ENCODE measurements at places on chromosomes 6 and 20.

GRCh38 chr6:87514831-87515230, 42.1 kb downstream of the SLC35A1 start:
- peak; percentile 30 for DNase-seq

DNA sequence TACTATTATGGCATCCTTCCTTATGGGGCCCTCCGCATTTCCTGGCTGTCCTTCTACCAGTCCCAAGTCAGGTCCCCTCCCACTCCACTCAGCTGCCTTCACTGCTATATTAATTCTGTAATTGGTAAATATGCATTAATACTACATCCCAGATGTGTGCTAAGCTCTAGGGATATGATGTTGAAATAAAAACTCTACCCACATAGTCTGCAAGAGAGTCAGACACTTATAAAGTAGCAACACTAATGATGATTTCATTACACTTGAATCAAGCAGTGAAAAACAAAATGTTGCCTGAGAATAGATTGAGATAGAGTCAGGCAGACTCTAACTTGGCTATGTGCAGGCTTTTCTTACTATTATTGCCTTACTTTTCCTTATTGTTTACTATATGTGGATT, 62.4 kb downstream of the AIG1 start:
- DNase-seq: no peak

GRCh38 chr20:19465536-19465935, 253.1 kb downstream of the SLC24A3 start:
- DNase-seq: peak; percentile 65

GRCh38 chr6:119052987-119053386, 25.5 kb downstream of the FAM184A start:
- no peak for DNase-seq

- no peak for DNase-seq
Observed at GRCh38 chr6:127886603-127887002, 14.3 kb downstream of the THEMIS start.

- no peak for DNase-seq
Observed at GRCh38 chr20:34337544-34337943, 25.5 kb upstream of the ITCH start.

GRCh38 chr6:40953486-40953885, 85.5 kb downstream of the UNC5CL start:
- DNase-seq: no peak

- no peak for DNase-seq
Observed at GRCh38 chr6:89966228-89966544, 71.9 kb downstream of the GJA10 start.

DNA sequence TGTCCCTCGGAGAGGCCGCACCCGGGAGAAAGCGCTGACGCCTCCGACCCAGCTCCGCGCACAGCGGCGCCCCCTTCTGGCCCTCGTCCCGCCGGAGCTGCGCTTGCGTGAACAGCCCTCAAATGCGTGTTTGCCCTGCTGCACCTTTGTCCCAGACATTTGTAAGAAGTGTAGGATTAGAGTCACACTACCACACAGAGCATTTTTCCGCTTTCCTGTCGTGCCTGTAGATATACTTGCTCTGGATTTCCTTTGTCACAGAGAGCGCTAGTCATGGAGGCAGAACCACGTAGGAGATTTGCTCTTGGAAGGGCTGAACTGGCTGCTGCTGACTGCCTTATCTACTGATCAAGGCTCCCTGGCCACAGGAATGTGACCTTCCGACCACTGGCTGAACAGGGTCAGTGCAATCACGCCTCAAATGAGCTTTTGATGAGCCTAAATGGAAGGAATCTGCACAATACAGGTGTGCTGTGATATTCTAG, 62.3 kb downstream of the PAX1 start:
- peak; percentile 11 for DNase-seq

DNA sequence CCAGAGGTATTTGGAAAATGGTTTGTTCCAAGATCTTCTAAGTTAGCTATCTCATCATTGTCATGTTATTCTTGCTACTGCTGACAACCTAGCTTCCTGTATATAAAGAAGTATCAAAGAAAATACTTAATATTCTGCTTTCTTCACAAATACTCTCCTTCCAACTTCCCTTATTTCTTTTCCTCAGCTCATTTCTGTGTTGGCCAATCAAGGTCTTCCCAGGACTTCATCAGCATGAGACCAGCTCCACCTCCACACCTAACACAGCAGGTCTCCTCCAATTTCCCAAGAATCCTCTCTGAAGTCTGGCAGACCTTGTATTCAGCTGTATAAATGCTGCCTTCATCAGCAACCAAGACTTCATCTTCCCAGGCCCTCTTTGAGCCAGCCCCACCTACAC, 538.6 kb upstream of the JARID2 start:
- DNase-seq: no peak

- no peak for DNase-seq
Observed at GRCh38 chr6:157653521-157653920, 169.5 kb upstream of the SNX9 start.

- peak; percentile 28 for DNase-seq
Observed at GRCh38 chr20:51661609-51662178, 106.5 kb downstream of the ATP9A start.

- no peak for DNase-seq
Observed at GRCh38 chr6:15588971-15589634, 73.7 kb downstream of the DTNBP1 start.

- peak; percentile 3 for DNase-seq
Observed at GRCh38 chr20:11686820-11687543, 230.7 kb upstream of the BTBD3 start.

DNA sequence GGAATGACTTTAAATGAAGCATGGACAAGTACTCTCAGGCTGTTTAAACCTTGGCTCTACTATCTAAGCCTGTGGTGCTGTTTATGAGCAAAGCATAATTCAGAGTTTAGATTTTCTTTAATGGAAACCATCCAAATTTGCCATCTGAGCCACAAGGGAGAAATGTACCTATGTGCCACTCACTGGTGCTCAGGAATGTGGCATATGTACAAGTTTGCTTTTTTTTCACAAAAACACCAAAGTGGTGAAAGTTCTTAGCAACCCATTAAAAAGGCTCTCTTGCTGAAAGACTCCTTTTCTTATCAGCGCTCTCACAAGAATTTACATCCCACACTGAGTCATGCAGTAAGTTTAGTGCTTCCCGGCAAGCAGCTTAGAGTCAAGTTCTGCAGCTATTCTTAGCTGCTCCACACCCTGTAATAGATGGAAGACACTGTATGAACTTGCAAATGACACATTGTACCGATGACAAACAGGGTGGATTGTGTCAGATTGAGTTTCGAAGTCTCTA, 57.3 kb upstream of the MLIP start:
- DNase-seq: no peak

DNA sequence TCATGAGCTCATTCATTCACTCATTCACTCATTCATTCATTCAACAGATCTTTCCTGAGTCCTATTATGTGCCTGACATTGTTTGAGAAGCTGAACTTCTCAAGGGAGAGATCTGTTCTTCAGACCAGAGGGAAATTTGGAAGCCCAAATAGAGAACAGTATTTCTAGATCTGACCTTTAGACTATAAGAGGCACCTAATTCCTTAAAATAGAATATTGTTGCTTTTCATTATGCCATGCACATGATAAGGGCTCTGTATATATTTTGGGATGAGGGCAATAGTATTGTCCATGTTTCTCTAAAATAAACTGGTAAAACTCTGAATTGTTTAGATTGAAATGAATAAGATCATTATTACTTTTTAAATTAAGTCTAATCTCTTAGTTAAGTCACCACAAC, 18.6 kb upstream of the DSP start:
- DNase-seq: no peak

- DNase-seq: no peak
Observed at GRCh38 chr6:168095171-168095691, 16.2 kb upstream of the FRMD1 start.

DNA sequence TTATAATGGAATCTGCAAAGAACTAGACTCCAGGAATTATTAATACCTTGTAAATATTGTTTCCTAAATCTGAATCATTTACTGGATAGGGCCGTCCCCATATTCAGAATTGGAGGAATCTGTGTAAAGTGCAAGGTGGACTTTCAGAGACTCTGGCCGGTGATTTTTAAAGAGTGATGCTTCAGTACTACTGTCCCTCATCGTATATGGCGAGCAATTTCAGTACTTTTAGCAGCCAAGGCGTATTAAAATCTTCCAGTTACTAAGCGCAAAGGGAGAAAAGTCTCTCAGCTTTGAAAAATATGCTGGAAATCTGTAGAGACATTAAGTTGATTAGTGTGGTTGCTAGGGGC, 483 bp downstream of the SMIM26 start:
- DNase-seq: peak; percentile 21

GRCh38 chr6:170200458-170200891, 90.4 kb downstream of the DLL1 start:
- DNase-seq: no peak

GRCh38 chr6:130517444-130517931, 151.7 kb downstream of the TMEM200A start:
- no peak for DNase-seq

DNA sequence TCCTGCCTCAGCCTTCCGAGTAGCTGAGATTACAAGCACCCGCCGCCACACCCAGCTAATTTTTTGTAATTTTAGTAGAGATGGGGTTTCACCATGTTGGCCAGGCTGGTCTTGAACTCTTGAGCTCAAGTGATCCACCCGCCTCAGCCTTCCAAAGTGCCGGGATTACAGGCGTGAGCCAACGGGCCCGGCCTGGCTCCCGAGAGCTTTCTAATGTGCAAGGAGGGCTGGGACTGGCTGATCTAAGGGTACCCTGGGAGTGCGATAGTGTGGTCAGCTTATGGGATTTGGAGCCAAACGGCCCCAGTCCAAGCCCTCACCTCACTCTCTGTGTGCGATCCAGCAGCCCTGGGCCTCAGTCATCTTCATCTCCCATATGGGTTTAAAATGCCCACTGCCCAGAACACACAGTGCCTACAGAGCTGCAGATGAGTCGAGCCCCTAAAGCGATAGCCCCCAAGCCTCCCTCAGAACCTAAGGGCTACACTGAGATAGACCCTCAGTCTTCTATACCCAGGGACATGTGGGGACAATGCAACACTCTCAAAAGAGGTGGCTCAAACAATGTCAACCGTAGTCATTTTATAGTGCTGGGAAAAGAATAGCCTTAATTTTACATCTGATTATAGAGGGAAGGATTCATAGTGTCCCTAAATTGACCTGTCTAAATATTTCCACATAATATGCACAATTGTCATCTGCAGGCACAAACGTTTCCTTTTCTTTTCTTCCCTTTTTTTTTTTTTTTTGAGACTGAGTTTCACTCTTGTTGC, 50.1 kb downstream of the SSR1 start:
- DNase-seq: no peak

GRCh38 chr6:439641-440167, 48.2 kb downstream of the IRF4 start:
- no peak for DNase-seq

DNA sequence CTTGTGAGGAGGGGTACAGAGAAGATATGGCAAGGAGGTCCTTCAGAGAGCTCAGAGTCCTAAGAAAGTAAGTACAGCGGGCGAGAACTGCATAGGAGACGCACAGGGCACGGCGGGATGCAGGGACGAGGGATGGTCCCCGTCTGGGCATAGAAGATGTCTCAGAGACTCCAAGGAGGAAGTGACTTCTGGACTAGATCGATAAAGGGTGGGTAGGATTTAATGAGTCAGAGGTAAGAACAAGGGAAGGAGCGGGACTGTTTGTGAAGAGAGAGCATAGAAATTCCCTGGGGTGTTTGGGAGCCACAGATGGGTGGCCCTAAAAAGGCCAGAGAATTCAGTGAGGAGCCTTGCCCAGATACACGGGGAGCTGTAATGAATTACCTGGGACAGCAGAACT, 69.1 kb downstream of the FAM120B start:
- no peak for DNase-seq

DNA sequence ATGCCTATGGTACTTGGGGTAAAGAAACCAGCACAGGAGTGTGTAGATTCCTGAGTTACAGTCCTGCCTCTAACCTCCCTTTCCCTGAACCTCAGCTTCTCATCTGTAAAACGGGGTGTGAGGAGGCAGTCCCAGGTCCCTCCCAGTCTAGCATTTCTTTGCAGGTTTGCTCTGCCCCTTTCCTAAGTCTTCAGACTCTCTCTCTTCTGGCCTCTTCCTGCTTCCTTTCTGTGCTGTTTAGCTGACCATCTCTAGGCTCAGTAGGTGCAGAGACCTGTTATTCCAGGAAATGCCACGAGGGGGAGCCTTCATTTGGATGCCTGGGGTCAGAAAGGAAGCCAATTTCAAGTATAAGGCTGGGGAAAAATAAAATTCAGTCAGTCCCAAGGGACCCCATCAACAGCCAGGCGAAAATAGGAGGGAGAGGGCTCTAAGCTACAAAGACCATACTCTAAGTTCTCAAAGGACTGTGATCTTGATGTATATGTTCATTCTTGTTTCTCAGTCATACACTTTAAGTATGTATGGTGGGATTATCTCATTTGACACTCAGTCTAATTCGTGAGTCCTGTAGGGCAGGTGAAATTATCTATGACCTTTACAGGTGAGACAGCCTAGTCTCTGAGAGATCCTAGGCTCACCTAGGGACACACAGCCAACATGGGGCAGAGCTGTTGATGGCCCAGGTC, 89.1 kb downstream of the NCR2 start:
- DNase-seq: peak; percentile 81

DNA sequence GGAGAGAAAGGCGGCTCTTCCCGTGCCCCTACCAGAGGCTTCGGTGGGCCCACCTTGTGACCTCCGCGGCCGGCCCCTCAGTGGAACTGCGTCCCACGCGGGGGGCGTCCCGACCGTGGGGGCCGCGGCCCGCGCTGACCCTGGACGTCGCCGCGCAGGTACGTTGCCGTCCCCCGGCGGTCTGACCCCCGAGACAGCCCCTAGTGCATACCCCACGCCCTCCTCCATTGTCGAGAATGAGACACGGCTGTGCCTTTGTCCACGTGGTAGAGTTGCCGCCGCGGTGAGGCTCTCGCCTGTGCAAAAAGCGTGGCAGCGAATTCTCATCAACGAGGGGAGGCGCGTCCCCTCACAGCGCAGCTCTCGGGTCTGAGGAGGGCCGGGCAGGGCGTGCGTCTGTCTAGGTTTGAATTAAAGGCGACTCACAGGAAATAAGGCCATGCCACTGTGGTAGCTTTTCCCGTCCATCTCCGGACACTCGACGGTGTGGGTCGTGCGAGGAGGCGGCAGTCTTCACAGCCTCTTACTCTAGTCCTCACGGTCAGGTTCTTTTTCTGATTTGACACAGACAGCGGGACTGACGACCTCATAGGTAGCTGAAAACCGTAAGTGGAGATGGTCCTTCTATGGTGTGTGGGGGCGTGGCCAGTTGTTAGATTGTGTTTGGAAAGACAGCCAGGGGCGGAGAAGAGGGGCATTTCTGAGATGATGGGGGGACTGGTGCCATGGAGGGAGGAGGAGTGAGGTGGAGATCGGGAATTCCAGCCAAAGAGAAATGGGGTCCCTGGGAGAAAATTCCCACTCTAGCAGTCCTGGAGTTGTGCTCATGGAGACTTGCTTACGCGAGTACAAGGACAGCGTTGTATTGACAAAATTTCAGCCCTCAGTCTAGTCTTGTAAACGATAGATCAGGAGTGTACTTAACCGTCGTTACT, 580 bp downstream of the NXT1 start:
- peak; percentile 81 for DNase-seq

- no peak for DNase-seq
Observed at GRCh38 chr20:48210111-48211027, 425.1 kb upstream of the SULF2 start.

- DNase-seq: no peak
Observed at GRCh38 chr6:36805917-36806316, 33.3 kb downstream of the CPNE5 start.

- DNase-seq: no peak
Observed at GRCh38 chr6:138387577-138388368, 10.1 kb downstream of the SMIM28 start.

GRCh38 chr6:12233693-12234571, 56.2 kb upstream of the EDN1 start:
- DNase-seq: peak; percentile 84

GRCh38 chr6:2810092-2810671, 31.5 kb downstream of the SERPINB1 start:
- peak; percentile 57 for DNase-seq

GRCh38 chr20:7348253-7348652, 580.8 kb downstream of the BMP2 start:
- DNase-seq: no peak

Data from hematopoietic multipotent progenitor cell treated with erythropoietin and hydrocortisone succinate and interleukin-3 and kit ligand, for 6 days (in vitro differentiated cells).